ENCODE measurements at places on chromosomes 6 and 20.
A peak's percentile ranks its signal among the peaks of the same experiment; 100 is the strongest.

- DNase-seq, result no peak
These were observed 263.3 kb downstream of the SOX4 start for GRCh38 chr6:21856844-21857243.

DNA sequence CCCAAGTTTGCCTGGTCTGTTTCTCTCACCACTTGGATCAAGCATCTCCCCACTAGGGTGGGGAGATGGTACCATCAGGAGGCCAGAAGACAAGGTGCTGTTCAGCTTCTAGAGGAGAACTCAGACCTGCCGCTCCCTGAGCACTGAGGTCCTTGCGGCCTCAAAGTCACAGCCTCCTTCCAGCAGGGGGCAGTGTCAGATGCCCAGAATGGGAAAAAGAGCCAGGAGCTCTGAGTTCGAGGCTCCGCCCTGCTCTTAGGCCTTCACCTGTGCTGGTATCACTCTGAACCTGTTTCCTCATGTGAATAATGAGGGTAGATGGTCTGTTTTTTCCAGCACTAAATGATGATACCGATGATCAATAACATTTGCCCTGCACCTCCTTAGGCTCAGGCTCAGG, 68.7 kb downstream of the TOX2 start:
- no peak for DNase-seq

GRCh38 chr6:111485342-111485741, 2.3 kb upstream of the REV3L start:
- DNase-seq, result no peak

GRCh38 chr6:150934380-150934779, 68.9 kb downstream of the MTHFD1L start:
- peak; percentile 20 for DNase-seq

- DNase-seq, result no peak
These were observed 1.5 kb downstream of the HLA-DOA start for GRCh38 chr6:33007831-33008400.

DNA sequence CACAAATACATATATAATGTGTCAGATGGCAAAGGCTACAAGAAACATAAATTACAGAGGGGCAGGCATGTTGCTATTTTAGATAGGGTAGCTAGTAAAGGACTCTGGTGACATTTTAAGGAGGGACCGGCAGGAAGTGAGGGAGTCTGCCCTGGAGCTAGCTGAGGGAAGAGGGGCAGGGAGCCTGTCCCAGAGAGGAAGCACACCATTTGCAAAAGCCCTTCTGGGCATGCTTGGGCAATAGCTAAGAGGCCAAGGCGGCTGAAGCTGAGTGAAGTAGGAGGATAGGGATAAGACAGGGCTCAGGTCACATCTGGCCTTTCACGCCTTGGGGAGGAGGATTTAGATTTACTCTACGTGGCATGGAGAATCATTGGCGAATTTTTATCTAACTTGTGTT, 96.2 kb downstream of the RTN4IP1 start:
- DNase-seq, result no peak

DNA sequence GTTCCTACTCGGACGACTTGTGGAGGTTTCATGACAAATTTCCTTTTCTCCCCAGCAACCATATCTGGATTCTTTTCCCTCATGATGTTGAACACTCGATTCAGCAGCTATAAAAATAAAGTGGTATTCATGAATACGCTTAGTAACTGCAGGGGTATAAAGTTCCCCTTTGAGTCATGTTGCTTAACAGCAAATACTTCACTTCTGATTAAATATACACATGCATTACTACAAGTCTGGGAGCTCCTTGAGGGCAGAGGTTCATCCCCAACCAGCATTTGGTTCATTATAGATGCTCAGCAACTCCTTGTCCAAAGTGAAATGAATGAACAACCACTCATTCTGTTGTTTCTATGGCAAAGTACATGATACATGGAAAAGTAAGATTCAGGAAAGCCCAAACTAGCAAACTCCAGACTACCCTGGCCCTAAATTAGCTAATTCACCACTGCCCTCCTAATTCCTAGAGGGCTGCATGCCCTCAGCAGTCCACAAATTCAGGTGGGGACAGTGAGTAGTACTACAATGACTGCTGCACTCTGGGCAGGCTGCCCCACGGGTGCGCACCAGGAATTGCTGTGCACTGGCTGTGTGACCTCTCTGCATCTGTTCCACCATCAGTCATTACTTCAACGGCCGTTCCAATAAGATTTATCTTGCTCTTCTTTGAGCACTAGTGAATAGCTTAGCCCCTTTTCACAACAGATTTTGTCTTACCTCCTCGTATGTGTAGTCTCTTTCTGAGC, 15.2 kb downstream of the EIF2S2 start:
- DNase-seq, result no peak

DNA sequence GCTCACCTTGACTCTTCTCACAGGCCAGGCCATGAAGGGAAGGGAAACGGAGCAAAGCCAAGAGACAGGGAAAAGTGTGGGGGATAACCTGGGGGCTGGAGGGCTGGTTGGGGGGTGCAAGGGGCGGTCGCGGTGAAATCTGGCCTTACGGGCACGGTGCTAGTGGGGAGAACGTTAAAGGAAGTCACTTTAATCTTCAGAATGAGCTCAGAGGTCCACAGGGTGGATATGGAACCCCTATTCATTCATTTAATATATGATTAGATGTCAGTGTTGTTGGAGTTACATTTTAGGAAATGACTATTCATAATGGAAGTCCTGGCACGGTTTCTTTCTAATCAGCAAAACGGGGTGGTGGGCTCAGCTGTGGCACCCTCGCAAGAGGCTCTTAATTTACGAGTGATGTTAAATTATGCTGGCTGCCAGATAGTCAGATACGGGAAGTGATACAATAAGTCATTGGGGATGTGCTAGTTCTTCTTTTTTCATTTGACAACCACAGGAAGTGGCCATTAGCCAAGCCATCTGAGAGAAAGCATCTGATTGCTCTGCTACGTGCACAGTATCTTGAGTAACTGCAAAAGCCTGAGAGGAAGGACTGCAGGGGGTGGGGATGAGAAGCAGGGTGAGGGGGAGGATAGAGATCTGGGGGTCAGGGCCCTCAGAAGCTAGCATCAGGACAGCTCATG, 253.0 kb downstream of the QKI start:
- DNase-seq, result no peak

GRCh38 chr6:37488476-37488875, 11.2 kb downstream of the CCDC167 start:
- DNase-seq, result no peak

DNA sequence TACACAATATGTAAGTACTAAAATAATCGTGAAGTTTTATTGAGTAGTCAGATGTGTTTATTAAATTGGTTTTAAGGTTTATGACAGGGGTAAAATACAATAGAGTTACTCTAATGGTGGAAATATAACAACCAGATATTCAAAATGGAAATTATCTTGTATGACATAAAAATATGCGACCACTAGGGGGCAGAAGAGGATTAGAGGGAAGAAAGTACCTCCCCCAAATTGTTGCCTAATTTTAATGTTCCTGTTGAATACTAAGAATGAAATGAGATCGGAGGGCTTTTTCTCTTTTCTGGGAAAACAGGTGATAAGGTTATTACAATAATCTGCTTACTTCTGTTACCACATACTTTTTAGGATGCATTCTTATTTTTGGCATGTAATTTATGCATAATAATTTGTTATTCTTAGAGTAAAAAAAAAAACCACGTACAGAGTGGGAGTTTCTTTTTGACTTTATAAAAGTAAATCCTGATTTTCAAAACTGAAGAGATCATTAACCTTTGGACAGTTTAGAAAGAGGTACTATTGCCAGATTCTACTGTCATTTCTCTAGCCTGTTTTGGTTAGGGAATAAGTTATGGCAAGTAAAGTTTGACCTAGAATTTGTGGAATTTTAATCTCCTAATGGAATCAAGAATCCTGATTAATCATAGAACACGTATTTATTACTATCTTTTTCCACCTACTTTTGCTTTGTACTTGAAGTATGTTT, 159.2 kb downstream of the CD109 start:
- DNase-seq, result peak; percentile 19

DNA sequence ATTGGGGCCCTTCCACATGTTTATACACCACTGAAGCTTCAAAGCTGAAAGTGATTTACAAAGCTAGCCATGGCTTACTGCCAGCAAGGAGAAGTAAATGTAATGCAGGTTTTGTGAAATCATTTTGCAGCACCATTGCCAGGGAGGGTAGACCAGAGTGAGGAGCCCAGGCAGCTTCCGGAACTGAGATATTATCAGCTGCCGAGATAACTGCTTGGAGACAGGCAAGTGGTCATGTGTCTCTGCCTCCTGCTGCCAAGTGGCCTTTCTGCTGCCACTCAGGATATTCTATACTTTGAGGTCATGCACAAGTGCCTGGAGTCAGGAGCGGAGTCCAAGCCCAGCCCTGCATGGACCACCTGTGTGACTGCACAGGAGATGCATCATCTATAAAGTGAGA, 160.2 kb downstream of the SYNDIG1 start:
- DNase-seq, result no peak

GRCh38 chr20:34215711-34216381, 25.4 kb upstream of the ASIP start:
- DNase-seq, result no peak
